ENCODE measurements at places on chromosomes 11 and 22.

DNA sequence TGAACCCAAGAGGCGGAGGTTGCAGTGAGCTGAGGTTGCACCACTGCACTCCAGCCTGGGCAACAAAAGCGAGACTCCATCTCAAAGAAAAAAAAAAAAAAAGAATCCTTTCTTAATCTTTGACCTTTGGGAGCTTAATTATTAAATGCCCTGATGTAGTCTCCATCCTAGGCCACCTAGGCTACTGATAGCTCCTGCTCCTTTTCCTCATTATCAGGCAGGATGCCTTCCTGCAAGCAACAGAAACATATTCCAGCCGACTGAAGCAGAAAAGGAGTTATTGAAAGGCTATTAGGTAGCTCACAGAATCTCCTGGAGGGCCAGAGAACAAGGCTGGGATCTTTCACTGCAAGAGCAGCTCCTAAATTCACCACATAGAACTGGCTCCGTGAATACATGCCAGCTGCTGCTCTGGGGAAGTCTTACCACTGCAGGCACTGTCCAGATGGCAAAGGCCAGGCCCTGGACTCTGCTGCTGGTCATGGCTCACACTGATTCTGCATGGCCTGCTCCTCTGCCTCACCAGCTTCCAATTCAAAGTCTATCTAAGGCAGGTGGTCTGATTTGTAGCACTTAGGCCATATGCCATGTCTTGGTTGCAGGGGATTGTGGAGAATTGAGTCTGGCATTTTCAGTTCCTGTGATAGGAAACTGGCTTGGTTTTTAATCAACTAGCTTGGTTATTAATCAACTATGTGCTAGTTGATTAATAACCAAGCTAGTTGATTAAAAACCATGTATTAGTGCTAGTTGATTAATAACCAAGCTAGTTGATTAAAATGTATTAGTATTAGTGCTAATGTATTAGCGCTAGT, 26.0 kb upstream of the POLD3 start:
- DNase-seq, result no peak

- DNase-seq, result no peak
Observed at GRCh38 chr11:68694431-68695297, 10.3 kb downstream of the GAL start.

DNA sequence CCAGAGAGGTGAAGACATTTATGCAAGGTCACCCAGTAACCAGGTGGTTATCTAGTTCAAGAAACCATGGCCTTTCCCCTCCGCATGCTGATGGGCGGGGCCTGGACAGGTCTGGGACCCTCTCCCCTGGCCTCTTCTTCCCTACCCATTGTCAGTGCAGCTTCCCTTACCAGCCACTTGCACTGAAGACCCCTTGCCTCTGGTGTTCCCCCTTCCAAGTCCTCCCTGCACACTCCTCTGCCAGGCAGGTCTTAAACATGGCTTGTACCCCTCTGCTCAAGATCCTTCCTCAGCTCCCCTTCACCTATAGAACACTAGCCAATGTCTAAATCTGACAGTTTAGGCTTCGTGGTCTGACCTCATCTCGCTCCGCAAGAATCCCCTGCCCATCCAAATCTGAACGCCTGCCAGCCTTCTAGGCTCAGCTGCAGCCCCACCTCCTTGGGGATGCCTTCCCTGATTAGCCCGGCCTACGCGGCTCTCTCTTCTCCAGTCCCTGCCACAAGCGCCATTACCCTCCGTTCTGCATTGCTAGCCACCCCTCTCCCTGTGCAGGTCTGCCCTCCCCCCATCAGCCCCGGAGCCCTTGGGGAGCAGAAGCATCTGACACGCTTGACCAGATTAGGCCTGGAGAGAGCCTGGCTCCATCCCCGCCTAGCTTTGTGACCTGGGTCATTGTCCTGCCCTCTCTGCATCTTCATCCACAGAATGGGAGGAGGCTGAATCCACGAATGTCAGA, 213.8 kb downstream of the DSCAML1 start:
- no peak for DNase-seq

GRCh38 chr11:128453444-128454336, 133.7 kb downstream of the ETS1 start:
- DNase-seq, result peak; percentile 87

- no peak for DNase-seq
Observed at GRCh38 chr22:24187731-24188644, 6.7 kb downstream of the SUSD2 start.

DNA sequence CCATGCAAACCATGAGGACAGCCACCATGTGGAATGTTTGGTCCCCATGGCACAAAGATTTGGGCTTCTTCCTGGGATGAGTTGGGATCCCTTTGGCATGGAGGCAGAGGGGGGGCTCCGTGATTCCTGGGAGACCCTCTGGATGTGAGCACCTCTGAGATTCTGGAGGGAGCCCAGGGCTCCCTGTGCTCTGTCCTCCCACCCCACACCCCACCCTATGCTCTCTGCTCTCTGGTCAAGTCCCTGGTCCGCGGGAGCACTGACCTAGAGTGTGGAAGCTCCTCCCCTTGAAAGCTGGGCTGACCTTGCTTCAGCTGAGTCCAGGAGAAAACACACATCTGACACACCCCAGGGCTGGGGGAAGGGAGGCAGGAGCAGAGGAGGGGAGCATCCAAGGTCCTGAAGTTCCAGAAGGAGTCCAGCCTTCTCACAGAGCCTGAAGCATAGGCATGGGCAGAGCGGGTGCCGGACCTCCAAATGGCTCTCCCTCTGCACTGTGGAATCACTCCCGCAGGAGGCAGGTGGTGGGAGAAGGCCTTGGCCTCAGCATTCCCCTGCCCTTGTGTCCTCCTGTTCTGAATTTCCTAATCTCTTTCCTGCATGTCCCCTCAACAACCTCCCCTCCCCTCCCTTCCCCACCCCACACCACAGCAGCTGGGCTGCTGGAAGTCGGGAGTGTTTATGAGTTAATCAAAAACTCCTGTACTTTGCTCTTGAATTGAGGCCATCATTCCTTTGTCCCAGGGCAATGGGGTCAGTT, 25.7 kb upstream of the OAF start:
- DNase-seq, result no peak

GRCh38 chr11:25242928-25243327, 746.1 kb downstream of the LUZP2 start:
- peak; percentile 37 for DNase-seq

DNA sequence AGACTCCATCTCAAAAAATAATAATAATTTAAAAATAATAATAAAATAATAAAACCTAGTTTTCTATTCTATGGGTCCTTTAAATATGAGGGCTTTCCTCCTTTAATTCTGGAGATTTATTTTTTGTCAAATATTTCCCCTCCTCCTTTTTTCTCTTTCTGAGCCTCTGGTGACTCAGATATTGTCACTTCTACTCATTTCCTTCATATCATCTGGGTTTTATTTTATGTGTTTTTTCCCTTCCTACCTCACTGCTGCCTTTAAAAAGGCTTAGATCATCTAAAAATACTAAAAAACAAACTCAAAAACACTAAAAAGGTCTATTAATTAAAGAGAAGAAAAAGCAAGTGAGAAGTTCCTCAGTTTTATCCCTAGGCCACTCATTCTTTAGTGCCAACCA, 138.9 kb downstream of the SPON1 start:
- DNase-seq, result peak; percentile 39

GRCh38 chr11:12174477-12175143, 64.2 kb downstream of the MICAL2 start:
- peak; percentile 82 for DNase-seq

- peak; percentile 68 for DNase-seq
Observed at GRCh38 chr11:94563176-94563847, 3.9 kb upstream of the PIWIL4 start.

GRCh38 chr11:72886619-72887018, 72.4 kb downstream of the ATG16L2 start:
- no peak for DNase-seq

- no peak for DNase-seq
Observed at GRCh38 chr22:21759646-21760376, 24.2 kb upstream of the YPEL1 start.

DNA sequence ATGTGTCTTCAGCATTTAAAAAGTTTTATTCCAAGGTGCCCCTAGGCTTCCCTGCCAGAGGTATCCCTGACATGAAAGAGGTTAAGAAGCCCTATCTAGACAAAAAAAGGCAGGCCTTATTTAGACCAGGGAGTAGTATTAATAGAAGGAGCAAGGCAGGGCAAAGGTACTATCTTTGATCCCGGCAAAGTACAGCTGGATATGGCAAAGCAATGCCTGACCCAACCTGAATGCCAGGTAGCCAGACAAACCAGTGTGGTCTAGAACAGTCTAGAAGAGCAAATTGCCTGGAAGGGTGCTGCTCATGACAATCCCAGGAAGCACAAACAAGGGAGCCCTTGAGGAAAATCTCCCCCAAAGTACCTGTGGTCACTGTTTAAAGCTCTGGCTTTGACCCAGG, 62.6 kb upstream of the SYT13 start:
- no peak for DNase-seq

- no peak for DNase-seq
Observed at GRCh38 chr22:46867106-46867505, 104.7 kb downstream of the TBC1D22A start.

DNA sequence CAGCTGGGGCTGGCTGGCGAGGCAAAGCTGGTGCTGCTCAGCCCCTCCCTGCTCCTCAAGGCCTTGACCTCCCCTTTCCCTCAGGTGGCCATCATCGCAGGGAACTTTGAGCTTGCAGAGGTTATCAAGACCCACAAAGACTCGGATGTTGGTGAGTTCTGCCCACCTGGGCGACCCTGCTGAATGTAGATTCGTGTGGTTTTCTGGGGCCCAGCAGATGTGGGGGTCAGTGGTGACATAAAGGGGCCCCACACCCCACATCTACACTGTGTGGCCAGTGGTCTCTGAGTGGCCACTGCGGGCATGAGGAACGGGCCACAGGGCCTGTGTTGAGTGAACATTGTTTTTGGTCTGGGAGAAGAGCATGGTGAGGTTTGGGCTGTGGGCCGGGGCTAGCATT, 11.9 kb downstream of the SHANK3 start:
- DNase-seq, result no peak

- no peak for DNase-seq
Observed at GRCh38 chr11:57133366-57134038, 48.3 kb upstream of the LRRC55 start.

DNA sequence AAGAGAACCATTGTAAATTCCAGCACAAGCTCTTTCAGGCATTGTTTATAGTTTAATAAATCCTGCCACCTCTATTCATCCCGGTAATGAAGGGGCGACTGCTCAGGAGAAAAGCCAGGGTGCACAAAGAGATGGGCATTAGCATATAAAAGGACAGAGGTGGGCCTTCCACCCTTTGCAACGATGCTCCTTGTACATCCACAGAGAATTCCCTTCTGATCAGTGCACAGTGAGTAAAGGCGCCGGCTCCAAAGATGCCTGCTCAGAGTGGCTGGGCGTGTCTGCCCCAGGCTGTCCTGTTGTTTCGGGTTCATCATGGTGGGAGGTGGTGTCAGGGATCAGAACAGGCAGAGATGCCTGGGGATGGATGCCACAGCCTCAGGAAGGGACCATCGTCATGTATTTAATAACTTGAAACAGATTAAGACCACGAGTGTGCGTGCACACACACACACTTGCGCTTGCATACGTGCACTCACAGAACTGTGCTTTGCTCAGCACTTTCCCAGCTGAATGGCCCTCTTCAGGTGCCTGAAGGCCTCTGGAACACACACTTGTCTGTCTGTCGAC, 305.0 kb downstream of the TBC1D22A start:
- no peak for DNase-seq

- no peak for DNase-seq
Observed at GRCh38 chr11:80061056-80061455, 620.2 kb upstream of the TENM4 start.

DNA sequence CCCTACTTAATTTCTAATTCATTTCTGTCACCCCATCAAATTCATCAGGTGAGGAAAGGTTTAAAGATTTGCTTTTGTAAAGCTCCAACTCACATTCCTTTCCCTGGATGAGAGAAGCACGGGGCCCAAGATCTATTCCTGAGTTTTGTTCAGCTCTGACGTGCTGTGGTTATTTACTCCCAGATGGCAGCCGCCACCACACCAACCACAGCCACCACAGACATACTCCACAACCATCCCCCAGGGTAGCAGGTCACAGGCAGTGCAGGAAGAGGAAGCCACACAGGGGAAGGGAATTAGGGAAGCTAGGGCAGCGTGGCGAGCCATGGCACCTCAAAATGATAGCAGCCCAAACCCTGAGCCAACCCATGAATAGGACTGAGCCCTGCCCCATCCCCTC, 63.5 kb upstream of the CSNK2A3 start:
- DNase-seq, result peak; percentile 87

- DNase-seq, result no peak
Observed at GRCh38 chr11:28303477-28304191, 195.4 kb downstream of the METTL15 start.

GRCh38 chr11:78935398-78936068, 360.9 kb upstream of the NARS2 start:
- peak; percentile 9 for DNase-seq

GRCh38 chr11:9266132-9266736, 1.1 kb upstream of the DENND5A start:
- no peak for DNase-seq

DNA sequence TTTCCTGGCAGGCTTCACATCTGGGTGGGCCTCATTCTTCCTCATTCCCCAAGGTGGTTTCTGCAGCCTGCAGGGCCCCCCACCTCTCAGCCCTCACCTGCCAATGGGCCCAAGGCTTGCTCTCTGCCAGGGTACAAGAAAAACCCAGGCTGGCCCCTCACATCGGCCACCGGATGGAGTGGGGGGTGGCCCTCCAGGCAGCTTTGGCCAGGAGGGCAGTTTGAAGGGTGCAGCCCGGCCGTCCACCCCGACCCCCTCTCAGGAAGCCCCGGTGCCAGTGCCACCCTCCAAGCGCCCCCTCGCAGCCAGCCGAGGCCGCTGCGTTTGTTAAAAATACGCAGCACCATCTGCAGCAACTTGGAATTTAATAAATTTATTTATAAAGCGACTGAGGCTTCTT, 196.7 kb downstream of the CTTN start:
- DNase-seq, result no peak

- DNase-seq, result no peak
Observed at GRCh38 chr11:6301096-6301495, 19.2 kb downstream of the CAVIN3 start.

DNA sequence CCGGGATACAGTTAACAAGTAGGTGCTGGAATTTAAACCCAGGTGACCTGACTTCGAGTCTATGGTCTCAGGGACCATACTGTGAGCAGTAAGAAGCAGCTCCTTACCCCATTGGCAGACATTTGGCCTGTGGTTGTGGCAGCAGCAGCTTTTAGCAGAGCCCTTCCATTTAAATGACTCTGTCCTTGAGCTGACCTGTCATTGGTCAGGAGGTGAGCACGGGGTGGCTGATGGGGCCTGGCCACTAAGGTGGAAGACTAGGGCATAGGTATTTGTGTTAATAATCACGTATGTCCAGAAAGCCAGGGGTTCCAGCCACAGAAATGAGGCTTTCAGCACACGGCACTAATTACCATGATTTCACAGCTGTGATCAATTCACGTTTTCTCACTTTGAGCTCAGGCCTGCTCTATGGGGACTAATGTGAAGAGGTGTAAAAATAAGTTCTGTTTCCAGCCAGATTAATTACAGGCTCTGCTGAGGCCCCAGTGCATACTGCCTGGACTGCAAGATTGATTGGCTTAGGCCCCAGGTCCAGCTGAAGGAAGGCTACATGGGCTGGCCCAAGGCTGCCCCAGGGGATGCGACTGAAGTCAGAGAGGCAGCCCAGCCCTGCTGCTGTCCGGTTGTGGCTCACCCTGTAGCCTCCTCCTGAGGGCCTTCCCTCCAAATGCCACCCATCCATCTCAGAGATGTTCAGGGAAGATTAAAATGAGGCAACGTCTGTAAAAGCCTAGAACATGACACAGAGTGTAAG, 76.0 kb downstream of the FDX1 start:
- no peak for DNase-seq

- DNase-seq, result no peak
Observed at GRCh38 chr22:46536537-46537224, 739 bp downstream of the CELSR1 start.

GRCh38 chr22:19962246-19962908, 20.8 kb upstream of the TXNRD2 start:
- DNase-seq, result peak; percentile 78

All from HT1080 (cell line).